Erythroblast (primary cell): ENCODE measurements at places on chromosomes 7 and 10.

- no peak for DNase-seq
Observed at GRCh38 chr7:45181991-45182855, 24.6 kb downstream of the RAMP3 start.

- DNase-seq, result no peak
Observed at GRCh38 chr7:28395831-28396230, 16.5 kb upstream of the CREB5 start.

DNA sequence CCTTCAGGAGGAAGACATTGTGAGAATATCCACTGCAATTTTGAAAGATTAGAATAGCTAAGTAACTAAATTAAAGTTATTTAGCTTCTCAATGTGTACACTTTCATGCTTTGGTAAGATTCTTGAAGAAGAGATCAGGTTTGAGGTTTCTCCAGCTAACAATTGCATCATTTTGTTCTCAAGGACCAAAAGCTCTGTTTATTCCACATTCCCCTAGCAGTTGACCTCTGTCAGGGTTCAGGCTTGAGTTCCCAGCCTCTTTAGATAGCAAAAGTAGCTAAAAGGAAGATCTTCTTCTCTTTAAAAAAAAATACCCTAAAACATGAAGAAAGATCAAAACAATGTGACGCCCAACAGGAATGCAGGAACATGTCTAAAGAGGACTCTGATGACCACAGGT is 179.4 kb upstream of the IGFBP3 start:
- DNase-seq, result no peak

DNA sequence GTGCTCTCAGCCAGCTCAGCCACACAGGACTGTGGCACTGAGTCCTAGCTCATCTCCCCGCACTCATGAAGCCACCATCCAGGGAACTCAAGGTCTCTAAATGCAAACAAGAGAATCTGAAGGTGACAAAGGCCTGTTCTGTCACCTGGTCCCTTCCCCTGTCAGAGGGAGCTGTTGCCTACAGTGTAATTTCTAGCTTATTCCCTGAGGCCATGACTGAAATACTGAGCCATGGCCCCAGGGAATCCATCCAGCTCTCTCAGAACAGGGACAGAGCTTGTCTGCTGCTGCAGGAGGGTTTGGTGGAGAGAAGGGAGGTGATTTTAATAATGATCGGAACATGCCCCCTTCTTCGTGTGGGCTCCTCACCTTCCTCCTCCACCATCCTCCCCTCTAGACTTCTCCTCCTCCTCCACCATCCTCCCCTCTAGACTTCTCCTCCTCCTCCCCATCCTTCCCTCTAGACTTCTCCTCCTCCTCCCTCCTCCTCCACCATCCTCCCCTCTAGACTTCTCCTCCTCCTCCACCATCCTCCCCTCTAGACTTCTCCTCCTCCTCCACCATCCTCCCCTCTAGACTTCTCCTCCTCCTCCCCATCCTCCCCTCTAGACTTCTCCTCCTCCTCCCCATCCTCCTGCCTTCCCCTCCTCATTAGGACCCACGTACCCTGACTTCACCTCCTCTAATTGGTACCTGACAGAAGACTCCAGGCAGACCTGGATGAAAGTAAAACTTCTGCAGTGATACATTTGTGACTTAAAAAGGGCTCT is 338.0 kb upstream of the MKI67 start:
- peak; percentile 87 for DNase-seq

- no peak for DNase-seq
Observed at GRCh38 chr7:132343199-132343598, 233.1 kb downstream of the PLXNA4 start.

DNA sequence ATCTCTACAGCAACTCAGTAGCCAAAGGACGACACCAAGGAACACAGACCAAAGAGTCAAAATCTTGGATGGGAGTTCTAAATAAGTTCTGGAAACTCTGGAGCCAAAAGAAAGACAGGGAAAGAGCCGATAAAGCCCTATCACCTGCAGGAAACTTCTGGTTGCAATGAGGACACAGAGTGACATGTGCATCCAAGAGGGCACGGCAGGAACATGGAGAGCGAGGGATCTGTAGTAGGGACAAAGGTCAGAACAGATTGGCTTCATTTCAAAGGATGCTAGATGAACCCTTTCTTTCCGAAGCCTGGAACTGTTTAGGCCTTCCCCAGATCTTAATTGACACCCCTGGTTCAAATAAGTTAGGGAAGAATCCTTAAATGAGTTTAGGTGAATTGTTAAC is 39.5 kb downstream of the CACNA2D1 start:
- no peak for DNase-seq

GRCh38 chr10:108709927-108710722 is 1213.2 kb downstream of the XPNPEP1 start:
- no peak for DNase-seq

DNA sequence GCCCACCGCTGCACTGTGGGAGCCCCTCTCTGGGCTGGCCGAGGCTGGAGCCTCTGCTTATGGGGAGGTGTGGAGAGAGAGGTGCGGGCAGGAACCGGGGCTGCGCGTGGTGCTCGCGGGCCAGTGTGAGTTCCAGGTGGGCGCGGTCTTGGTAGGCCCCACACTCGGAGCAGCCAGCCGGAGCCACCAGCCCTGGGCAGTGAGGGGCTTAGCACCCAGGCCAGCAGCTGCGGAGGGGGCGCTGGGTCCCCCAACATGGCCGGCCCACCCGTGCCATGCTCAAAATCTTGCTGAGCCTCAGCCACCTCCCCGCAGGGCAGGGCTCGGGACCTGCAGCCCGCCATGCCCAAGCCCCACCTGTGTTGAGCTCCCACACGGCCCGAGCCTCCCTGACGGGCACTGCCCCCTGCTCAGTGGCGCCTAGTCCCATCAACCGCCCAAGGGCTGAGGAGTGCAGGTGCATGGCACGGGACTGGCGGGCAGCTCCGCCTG is 856.8 kb upstream of the CELF2 start:
- no peak for DNase-seq

DNA sequence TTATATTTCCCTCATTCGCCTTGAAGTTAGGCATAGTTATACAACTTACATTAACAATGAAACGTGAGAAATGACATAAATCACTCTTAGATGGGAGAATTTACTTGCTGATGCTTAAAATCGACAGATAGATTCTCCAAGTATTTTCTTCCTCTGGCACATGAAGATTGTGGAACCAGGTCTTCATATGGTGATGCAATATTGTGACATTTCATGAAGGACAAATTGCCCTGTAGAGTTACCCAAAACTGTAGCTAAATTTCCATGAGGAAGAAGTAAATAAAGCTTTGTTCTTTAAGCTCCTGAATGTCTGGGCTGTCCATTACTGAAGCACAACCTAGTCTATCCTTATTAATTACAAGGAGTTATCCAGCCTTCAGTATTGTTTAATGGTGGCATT is 353.1 kb downstream of the THSD7A start:
- DNase-seq, result peak; percentile 5

DNA sequence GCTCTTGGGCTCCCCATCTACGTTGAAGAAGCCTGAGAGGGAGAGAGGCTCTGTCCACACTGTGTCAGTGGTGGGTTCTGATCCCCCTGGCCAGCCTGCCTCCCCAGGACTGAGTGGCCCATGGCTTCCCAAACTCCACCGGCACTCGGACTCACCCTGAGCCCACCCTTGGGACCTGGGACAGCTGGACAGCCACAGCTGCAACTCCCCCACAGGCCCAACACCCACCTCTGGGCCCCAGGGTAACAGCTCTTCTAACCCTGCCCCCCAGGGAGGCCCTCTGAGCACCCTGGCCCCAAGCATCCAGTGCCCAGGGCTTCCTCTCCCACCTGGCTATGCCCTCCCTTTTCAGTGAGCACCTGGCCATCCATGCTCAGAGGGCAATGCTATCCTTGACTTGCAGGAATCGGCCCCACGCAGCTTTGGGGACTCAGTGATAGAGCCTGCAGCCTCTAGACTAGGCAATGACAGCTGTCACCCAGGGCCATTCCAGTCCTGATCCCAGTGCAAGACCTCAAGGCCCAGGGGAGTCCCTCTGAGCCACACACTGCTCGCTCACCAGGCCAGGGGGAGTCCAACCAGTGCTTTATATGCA is 17.9 kb downstream of the OGDHL start:
- DNase-seq, result no peak

DNA sequence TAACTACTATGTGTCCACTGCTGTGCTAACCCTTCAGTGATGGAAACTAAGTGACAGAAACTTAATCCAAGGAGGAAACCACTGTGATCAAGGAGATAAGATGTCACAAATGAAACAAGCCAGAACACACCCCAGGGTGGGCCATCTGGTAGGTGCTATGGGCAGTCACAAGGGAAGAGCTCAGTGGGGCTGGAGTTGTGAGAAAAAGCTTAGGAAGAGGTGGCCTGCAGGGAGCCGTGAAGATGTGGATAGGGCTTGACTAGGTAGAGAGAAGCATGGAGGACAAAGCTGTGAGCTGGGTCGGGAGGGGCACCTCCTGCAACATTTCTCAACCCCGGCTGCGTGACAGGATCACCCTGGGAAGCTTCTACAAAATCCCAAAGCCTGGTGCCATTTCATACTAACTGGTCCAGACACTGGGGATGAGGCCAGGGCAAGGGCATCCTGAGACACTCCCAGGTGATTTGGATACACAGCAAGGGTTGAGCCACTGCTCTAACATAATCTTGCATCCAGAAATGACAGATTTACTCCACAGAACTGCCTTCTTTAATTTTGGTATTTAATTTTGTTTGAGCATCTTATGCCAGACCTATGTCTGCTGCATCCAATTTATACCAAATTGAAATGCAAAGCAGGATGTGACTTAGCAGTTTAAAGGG is 69.3 kb downstream of the OSBPL3 start:
- peak; percentile 45 for DNase-seq

DNA sequence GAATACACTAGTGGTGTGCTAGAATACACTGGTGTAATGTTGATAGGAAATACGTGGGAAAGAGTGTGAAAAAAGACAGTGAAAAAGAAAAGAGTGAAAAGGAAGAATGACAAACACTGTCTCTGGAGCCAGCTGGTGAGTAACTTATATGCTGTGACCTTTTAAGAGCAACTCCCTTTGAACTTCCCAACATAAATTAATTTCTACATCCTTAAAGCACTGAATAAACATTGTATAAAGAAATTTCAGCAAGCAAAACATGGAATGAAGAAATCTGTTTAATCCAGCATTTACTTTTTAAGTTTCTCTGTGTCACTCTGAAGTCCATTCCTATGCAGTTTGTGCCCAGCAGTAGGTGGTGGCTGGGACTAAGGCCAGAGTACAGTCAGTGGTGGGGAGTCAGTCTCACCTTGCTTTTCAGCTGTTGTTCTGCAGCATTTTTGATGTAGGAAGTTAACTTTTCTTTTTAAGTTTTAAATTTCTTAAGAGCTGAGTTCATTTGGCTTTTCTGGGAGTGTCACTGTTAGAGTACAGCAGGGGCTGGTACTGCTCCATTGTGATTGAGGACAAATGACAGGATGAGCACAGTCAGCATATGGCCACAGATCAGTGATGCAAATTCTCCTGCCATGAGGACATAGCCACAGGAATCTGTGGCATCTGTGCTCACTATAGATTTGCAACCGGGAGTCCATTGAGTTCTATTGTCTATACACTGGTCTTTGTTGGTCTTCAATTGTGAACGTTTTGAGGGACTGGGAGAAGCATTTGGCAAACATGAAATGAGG is 321.8 kb downstream of the ZNF248 start:
- DNase-seq, result no peak

DNA sequence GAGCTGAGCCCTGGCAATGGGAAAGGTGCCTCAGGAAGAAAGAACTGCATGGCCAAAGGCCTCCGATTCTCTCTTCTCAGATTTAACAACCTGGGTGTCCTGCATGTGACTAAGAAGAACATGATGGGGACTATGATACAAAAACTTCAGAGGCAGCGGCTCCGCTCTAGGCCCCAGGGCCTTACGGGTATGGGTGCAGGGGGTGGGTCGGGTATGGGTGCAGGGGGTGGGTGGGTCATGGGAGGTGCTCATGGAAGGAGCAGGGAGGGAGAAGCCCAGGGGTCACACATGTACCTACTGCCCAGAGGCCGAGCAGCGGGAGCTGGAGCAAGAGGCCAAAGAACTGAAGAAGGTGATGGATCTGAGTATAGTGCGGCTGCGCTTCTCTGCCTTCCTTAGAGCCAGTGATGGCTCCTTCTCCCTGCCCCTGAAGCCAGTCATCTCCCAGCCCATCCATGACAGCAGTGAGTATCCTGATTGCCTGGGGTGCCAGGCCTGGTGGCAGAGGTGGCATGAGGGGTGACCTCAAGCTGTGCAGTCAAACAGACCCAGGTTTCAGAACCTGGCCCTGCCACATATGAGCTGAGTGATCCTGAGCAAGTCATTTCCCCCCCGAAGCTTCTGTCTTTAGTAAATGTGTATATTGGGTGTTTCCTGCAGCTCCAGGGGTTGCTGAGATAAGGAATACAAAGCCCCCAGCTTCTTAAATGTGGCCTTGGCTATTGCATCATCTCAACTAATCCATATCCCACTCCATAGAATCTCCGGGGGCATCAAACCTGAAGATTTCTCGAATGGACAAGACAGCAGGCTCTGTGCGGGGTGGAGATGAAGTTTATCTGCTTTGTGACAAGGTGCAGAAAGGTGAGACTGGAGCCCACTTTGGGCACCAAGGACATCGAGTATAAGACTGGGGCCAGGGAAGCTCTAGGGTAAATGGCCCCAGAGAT is 2.0 kb downstream of the NFKB2 start:
- DNase-seq, result no peak

GRCh38 chr7:70630440-70630817 is 501.5 kb upstream of the GALNT17 start:
- DNase-seq, result no peak

DNA sequence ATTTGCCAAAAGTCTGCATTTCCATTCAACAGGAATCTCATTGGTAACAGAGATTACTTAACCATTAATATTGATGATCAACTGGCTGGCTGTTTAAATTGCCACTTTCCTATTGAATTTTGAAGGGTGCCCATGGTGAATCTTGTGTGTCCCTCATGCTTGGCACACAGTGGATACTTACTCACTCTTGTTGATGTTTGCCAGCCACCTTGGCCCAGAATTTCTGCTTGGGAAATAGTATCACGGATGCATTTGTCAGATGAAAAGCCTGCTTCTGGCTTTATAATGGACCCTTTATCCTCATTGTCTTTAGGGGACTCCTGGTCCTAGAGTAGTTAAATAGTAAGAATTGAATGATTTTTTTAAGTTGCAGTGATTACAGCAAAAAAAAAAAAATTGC is 52.0 kb downstream of the MMRN2 start:
- no peak for DNase-seq

- DNase-seq, result no peak
Observed at GRCh38 chr10:52249850-52250395, 64.2 kb upstream of the DKK1 start.

- DNase-seq, result peak; percentile 41
Observed at GRCh38 chr10:71771204-71771603, 2.1 kb downstream of the VSIR start.

DNA sequence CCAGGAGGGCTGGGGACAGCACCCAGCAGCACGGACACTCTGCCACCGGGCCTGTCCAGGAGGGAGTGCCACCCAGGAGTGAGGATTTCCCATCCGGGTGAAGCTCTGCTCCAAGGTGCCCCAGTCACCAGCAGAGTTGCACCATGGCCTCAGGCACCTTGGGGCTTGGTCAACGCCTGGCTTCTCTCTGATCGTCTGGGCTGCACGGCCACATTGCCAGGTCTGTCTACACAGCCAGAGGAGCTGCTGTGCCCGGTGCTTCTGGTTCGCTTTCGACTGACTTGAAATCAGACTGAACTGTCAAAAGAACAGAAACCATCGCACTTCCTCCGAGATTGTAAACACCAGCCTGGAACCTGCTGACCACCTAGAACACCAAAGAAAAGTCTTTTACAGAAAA is 12.0 kb downstream of the SHH start:
- no peak for DNase-seq
